Suprapubic skin (tissue), 4 donors: ENCODE measurements at places on chromosomes 11 and 22. TPM values are rescaled to one million over a fixed set of nuclear protein-coding genes. Genes with fewer than 3 reads are reported as not detected.

DNA sequence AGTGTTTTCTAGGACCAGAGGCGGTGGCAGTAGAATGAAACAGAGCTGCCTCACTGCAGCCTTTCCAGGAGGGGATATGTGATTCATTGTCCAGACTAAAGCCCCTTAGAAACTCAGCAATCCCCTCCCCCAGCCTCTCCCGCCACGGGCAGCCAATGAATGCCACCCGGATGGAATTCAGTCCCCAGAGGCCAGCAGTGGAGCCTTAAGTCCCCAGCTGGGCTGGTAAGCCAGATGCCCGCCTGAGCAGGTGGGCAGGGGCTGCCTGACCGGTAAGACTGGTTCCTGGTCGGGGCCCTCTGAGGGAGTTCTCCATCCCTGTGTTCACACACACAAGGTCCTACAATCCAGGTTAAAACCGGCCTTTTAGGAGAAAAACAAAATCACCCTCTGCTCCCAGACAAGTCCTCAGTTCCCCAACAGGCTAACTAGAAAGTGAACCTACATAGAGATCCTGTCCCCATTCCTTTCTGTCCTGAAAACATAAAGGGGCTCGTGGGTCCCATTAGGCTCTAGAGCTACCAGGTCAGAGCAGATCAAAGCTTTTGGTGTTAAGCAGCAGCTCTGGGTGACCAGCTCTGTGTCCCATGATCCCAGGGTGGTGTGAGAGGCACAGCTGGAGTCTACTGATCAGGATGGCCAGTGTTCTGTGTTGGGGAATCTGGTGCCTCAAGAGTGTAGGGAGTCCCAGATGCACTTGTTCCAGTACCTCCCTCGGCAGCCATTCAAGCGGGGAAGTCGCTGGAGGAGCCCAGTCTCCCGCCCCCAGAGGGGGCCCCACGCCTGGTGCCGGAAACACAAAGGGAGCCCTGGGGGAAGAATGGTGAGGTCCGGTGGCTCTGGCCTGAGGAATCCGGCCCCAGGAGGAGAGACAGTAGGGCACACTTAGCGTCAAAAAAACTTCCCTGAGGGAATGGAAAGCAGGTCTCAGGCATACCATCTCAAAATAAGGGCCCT is 2.6 kb downstream of the PATZ1 start:
- peaks cover 76% of the 10 kb centered on the region for H3K4me1 ChIP-seq
- H3K36me3 ChIP-seq: peaks cover 39% of the 10 kb centered on the region
- H3K27me3 ChIP-seq: no peaks in the 10 kb centered on the region
- H3K27ac ChIP-seq: peak overlapping the region; percentile 90
- peak overlapping the region; percentile 74 for H3K4me3 ChIP-seq

DNA sequence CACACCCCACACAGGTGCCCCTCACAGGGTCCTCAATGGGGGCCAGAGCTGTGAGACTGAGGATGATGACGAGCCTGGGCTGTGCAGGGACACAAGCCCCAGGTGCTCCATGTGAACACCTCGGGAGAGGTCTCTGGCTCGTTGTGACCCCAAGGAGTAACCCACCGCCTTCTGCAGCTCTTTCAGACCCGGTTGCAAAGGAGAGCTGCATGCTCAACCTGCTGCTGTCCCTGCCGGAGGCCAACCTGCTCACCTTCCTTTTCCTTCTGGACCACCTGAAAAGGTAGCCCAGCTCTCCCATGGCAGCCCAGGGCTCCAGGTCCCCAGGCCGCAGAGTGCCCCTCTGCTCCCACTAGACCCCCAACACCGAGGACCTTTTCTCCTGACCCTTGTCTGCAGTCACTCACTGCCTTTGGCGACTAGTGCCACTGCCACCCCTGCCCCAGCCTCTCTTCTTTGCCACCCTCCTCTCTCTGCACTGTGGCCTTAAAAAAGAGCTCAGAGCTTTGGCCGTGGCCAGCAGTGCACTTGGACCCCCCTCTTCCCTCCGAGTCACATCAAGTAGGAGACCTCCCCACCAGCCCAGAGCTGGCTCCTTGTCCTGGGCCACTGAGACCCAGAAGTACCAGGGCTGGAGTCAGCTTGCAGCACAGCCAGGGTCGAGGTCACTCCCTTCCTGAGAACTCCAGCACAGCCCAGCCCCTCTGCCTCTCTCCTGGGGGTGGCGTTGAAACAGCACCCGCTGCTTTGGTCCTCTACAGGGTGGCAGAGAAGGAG is 133.7 kb downstream of the BCR start:
- H3K4me1 ChIP-seq: no peaks in the 10 kb centered on the region
- H3K4me3 ChIP-seq: no peak overlapping the region
- H3K27me3 ChIP-seq: no peaks in the 10 kb centered on the region
- H3K36me3 ChIP-seq: peaks cover 30% of the 10 kb centered on the region
- no peak for DNase-seq

GRCh38 chr11:91966368-91966767 is 258.2 kb upstream of the FAT3 start:
- no peaks in the 10 kb centered on the region for H3K27me3 ChIP-seq
- no peak overlapping the region for H3K27ac ChIP-seq
- no peak for DNase-seq
- no peaks in the 10 kb centered on the region for H3K4me1 ChIP-seq
- H3K4me3 ChIP-seq: no peak overlapping the region

MMP20 gene
- total RNA-seq: not detected

DNA sequence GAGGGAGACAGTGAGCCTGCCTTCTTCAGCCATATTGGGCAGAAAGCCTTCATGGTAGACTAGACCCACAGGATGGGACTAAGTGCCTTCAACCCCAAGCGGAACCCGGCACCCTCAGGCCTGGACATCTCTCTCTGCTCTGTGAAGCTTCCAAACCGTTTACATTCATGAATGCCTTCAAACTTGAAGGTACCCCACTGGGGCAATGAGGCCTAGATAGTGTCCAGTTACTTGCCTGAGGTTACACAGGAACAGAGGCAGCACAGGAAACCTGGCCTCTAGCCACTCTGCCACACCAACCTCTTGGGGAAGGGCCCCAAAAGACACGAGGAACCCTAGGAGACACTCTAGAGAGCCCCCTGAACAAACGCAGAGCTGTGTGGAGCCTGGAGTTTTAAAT is 14.5 kb upstream of the CYP2R1 start:
- H3K27me3 ChIP-seq: no peaks in the 10 kb centered on the region
- H3K4me3 ChIP-seq: no peak overlapping the region
- peaks cover 22% of the 10 kb centered on the region for H3K4me1 ChIP-seq
- no peak overlapping the region for H3K27ac ChIP-seq

DNA sequence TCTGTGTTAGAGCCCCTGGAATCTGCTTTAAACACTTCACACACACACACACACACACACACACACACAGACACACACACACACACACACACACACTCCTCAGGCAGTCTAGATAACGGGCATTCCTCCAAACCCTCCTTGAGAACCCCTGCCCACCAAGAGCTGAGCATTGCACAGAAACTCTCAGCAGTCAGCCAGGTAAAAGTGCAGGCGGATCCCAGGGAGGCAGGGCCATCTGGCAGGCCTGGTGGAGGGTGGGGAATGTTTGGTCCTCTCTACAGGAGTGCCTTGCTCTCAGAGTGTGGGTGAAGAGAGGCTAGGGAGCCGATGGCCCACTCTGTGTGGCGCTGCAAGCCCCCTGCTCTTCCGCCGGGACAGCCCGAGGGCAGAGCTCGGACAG is 190.2 kb downstream of the BUD13 start:
- H3K27me3 ChIP-seq: peaks cover 70% of the 10 kb centered on the region
- DNase-seq: no peak
- no peaks in the 10 kb centered on the region for H3K36me3 ChIP-seq
- H3K27ac ChIP-seq: no peak overlapping the region
- peaks cover 20% of the 10 kb centered on the region for H3K4me1 ChIP-seq
- no peak overlapping the region for H3K4me3 ChIP-seq

GLYATL1B gene
- not detected for total RNA-seq

CLP1 gene
- 19.2 TPM for total RNA-seq
